ENCODE measurements at places on chromosomes 6 and 20.

GRCh38 chr6:112223070-112223861 lies 31.1 kb downstream of the LAMA4 start:
- DNase-seq: no peak

DNA sequence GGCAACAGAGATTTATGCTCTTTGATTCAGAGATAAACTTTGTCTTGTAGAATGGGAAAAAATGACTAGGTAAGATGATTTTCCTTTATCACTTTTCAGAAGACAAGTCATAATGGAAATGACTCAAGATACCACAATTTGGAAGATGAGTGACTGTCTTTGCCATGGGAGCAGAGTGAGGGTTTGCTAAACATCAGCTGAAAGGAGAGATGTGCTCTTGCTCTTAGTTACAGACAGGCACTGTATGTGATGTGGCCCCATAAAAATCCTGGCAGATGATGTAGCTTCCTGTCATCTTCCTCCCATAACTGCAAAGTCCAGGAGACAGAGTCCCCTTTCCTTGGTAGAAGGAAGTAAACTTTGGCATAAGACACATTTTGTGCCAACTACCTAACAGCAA lies 47.6 kb downstream of the BACH2 start:
- DNase-seq: no peak

DNA sequence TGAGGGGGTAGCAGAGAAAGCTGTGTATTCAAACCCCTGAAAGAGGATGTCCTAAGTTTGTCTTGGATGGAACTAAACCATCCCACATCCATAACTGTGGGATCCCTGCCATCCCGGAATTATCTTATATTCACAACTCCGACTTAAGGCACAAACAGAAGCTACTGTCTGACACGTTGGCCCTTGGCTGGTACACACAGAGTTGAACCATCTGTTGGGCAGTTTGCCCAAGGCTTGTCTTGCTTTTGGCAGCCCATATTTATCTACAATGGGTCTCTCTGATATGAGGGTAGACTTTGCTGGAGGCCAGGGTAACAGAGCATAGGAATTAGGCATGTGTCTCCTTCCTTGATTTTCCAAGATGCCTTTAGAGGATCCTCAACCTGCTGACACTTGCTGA lies 116.6 kb upstream of the PROKR2 start:
- DNase-seq: no peak

GRCh38 chr6:35786810-35787209 lies 6.0 kb downstream of the CLPSL1 start:
- DNase-seq: no peak

GRCh38 chr6:129536271-129536670 lies 173.7 kb downstream of the ARHGAP18 start:
- no peak for DNase-seq

GRCh38 chr6:159981403-159982245 lies 12.7 kb downstream of the IGF2R start:
- no peak for DNase-seq

GRCh38 chr6:135481783-135482369 lies 15.7 kb downstream of the AHI1 start:
- DNase-seq: no peak

DNA sequence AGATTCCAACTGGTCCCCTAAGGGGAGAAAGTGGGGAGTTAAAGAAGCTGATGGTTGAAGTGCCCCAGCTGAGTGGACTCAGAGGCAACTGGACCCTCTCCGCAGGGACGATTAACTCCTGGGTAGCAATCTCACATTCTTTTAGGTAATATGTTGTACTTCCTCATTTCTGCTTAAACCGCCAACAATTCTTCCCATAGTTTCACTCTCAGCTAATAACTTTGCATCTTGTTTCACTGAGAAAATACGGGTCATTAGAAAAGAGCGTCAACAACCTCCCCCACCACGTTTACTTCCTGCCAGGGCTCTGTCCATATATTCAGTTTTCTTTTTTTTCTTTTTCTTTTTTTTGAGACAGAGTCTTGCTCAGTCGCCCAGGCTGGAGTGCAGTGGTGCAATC lies 39.5 kb upstream of the CHD6 start:
- no peak for DNase-seq

GRCh38 chr6:139303185-139303584 lies 11.4 kb upstream of the TXLNB start:
- DNase-seq: no peak

DNA sequence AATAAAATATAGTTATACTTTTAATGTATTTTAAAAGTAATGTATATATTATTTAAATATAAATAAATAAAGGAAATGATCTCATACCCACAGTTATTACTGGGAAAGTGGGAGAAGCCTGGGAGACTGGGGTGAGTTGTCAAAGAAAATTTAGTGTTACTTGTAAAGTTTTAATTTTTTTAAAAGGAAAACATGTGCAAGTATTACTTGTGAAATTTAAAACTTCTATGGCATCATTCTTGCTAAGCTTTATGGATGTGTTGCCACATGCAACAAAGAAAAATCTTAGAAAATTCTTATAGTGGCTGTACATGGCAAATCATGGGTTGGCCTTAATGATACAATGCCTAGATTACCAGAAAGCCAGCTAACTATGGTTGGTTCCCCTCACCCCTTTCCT lies 194.0 kb upstream of the KCNK16 start:
- no peak for DNase-seq

GRCh38 chr20:46268131-46268614 lies 40.1 kb downstream of the CDH22 start:
- no peak for DNase-seq

- DNase-seq: no peak
These were observed 924.1 kb downstream of the EPHA7 start for GRCh38 chr6:92495242-92495641.

DNA sequence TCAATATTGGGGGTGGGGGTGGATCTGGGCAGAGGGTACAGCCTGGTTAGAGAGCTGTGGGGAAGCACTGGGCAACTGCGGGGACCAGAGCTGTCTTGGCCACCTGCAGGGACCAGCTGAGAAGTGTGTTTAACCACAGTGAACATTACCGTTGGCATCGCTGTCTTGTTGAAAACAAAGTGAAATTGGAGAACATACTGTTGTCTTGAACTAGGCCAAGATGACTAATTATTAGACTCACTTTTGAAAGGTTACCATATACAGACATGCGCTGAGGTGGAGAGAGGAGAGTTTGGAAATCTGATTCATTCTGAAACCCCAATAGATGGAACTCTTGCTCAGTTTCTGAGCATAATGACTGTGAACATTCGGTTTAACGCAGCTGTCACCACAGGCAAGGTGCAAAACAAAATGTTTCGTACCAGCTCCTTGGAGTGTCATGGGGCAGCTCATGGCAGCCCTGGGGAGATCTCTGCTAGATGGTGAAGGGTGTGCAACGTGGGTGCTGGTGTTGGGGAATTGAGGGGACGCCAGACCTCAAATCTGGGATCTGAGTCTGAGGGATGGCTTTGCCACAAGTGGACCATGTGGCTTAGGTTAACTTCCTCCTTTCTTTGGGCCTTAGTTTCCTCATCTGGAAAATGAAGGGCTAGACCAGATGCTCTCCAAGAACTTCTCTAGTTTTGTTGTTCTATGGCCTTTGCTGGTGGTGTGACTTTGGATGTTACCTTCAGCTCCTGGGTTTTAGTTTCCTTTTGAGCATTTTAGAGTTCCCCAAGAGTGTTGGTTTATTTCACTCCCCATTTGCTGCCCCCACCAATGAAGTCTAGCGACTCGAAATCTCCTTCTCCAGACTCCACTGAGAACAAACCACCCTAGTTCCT lies 24.6 kb upstream of the GTSF1L start:
- no peak for DNase-seq
